Left renal pelvis (tissue), 4 donors: ENCODE measurements at places on chromosomes 1 and 21. TPM values are rescaled to one million over a fixed set of nuclear protein-coding genes. Genes with fewer than 3 reads are reported as not detected.

GRCh38 chr1:81158592-81158991 lies 642.1 kb upstream of the ADGRL2 start:
- DNase-seq, result peak; percentile 3

DNA sequence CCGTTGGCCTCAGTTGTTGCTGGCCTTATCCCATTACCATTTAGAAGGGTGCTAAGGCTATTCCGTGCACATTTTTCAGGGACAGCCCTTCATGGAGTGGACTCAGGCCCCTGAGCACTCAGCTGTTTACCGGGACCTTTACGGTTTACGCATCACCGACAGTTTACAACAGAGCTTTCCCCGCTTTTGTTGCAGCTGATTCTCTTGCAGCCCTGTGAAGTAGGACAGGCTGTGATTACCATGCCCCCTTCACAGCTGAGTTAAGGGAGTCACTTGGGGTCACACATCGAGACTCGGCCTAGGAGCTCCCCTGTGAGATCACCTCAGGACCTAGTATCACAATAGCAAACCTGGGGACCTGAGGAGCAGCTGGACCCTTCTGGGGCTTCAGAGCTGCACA lies 41.9 kb downstream of the PTPRF start:
- no peak for DNase-seq

CR1L gene
- polyA plus RNA-seq, result 1.8 TPM

KIF14 gene
- 7.1 TPM for polyA plus RNA-seq

PDC gene
- polyA plus RNA-seq, result 0.34 TPM

CCDC27 gene
- polyA plus RNA-seq, result 0.21 TPM

- no peak for DNase-seq
These were observed 131.6 kb downstream of the DMRTB1 start for GRCh38 chr1:53590531-53591515.

DNA sequence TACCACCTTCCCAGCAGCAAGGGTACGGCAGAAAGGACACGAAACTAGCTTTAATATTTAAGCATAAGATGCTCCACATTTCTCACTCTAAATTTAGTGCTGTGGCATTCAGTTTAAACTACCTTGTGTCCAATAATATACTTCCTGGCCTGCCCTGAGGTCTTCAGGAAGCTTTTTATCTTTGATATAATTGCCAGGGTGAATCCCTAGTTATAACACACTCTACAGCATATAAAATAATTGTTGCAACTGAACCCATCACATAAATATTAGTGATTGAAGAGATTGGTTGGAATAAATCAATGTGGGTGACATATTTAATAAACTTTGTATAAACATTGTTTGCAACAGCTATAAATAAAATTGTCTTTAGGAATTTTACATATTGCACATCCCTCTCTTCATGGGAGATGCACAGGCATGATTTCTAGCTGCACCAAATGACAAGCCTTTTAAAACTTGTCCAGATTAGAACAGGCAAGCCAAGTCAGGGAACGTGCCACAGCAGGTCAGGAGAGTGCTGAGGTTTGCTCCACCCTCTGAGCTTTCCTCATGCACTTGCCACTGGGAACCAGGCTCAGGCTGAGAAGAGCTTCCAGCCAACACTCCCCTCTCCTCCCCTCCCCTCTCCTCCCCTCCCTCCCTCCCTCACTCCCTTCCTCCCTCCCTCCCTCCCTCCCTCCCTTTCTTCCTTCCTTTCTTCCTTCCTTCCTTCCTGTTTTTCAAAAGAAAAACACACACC lies 623.2 kb upstream of the PKN2 start:
- no peak for DNase-seq

CD101 gene
- 2.5 TPM for polyA plus RNA-seq
